Renal pelvis (tissue), 12 donors: ENCODE measurements at places on chromosomes 12 and 14. TPM values are rescaled to one million over a fixed set of nuclear protein-coding genes. Genes with fewer than 3 reads are reported as not detected.

DNA sequence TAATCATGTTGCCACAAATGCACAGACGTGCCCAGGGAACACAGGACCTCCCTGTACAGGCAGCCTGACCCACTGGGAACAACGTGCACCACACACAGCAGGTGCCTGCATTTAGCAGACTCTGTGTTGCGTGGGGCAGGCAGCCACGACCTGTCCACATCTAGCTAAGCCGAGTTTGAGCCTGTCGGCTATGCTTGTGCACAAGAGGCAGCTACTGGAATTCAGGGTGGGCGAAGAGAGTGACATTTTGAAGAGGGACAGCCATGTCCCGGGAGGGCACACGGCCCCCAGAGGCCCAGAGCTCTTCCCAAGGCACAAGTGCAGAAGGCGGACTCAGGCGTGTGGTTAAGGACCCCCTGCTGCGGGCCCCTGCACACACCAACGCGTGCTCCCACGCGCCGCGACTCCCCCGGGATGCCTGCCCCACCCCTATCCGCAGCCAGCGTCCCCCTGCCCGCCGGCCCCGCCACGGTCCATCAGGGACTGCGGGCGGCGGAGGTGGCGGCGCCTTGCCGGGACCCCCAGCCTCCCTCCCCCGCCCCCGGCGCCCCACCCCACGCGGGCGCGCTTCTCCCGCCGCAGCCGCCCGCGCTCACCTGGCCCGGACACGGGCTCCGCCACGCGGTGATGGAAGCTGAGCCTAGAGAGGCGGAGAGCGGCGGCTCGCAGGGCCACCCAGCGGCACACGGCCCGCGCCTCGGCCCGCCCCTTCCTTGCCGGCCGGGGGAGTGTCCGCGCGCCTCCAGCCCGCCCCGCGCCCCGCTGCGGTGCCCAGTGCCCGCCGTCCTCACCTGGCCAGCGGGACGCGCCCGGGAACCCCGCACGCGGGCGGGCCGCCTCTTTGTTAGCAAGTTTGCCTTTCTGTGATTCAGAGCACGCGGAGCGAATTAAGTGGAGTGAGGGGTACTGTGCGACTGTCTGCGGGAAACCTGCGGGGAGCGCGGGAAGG lies 125.3 kb upstream of the PRMT8 start:
- no peak for DNase-seq

- no peak for DNase-seq
Observed at GRCh38 chr12:127245437-127245836, 1021.5 kb upstream of the TMEM132C start.

DNA sequence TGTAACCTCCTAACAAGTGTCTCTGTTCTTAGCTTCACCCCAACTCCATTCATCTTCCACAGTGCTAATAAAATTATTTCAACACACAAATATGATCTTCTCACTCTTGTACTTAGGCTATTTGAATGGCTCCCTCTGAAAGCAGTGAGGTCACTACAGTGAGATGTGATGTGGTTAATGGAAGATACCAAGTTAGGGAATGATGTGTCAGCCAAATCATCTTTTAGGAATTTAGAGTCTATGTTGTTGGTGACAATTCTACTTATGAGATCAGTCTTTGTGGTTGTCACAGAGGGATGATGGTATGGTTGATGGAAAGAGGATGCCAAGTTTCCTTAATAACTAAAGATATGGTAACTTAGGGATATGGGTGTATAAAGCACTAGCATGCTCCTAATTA lies 57.6 kb downstream of the POLR3B start:
- no peak for DNase-seq

Gene OR9K2
- not detected for polyA plus RNA-seq

Gene HAL
- polyA plus RNA-seq = 0.13 TPM

Gene ABCD2
- polyA plus RNA-seq = 0.07 TPM

DNA sequence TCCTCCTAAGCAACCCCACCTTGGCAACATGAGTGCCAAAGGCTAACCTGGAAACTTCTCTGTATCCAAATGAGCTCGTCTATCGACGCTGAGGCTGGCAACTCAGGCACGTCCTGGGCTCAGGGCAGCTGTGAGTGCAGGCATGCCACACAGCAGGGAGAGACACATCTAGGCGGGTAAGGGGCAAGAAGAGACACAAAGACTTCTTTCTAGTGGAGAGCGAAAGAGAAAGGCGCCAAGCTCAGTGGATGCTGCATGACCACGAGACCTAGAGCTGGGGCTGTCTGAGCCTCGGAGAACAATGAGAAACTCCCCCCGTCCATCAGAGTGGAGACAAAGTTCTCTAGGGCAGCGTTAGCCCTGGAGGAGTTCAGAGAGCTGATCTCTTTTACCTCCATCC lies 170.4 kb downstream of the CALM1 start:
- no peak for DNase-seq
